ENCODE measurements at places on chromosomes 7 and 10. TPM values are rescaled to one million over a fixed set of nuclear protein-coding genes. Genes with fewer than 3 reads are reported as not detected.

Gene PTPRE
- total RNA-seq: 20.5 TPM

Gene VWDE
- total RNA-seq: 4.2 TPM

Gene CRTAC1
- not detected for total RNA-seq

Gene GARIN1A
- 0.95 TPM for total RNA-seq

Gene RAB19
- total RNA-seq: 9.5 TPM

Gene ANKRD30A
- not detected for total RNA-seq

Gene LRRTM3
- not detected for total RNA-seq

All from T-helper 2 cell treated with Interferon-gamma antibody and Interleukin-4, amounts not matched to agents 100 ng/mL and 5 ng/mL, for 36 hours (primary cell).